ENCODE measurements at places on chromosomes 2 and 18.

DNA sequence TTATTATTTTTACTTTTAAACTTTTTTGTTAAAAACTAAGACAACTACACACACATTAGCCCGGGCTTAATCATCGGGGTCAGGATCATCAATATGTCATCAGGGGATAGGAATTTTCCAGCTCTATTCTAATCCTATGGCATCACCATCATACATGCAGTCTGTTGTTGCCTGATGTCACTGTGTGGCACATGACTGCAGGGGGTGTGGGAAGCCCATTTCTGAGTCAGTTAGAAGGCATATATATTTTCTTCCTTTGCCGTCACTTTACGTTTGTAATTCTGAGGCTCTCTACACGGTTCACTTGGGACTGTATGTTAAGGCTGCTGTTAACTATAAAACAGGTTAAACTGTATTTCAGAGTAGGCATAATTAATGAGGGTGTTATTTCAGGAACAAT lies 144.4 kb upstream of the ITGA6 start:
- no peak for DNase-seq

- DNase-seq, result peak; percentile 80
Observed at GRCh38 chr2:229852565-229852964, 69.2 kb downstream of the TRIP12 start.

DNA sequence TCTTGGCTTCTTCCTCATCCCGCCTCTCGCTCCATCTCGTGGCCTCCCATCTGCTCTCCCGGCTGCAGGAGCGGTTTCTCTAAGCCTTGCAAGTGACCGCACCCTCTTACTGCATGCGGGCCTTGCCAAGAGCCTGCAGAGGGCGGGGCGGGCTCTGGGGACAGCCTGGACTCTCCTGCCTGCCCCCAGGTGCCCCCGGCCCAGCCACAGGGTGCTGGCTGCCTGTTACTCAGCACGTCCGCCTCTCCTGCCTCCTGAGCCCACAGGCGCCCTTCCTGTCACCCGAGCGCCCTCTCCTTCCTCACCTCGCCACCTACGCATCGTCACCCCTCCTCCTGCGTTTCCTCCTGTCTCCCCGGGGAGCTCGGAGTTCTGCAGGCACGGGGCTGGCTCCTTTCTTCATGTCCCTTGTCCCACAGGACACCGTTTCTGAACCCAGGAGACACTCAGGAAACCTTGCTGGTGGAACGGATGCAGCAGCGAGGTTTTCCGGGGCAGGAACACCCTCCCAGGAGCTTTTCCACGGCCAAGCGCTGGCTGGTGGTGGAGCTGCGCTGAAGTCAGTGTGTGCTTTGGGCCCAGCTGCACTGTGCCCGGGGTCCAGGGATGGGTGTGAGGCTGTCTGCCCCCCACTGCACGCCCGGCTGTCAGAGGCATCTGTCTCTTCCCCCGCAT lies 28.5 kb downstream of the HPCAL1 start:
- DNase-seq, result peak; percentile 76

GRCh38 chr2:76019128-76019527 lies 308.4 kb upstream of the GCFC2 start:
- DNase-seq, result no peak

- DNase-seq, result no peak
Observed at GRCh38 chr2:214504599-214505376, 93.9 kb downstream of the VWC2L start.

GRCh38 chr2:240136013-240136670 lies at the start of gene COPS9:
COPS9 (minus strand) TSS chr2:240136305; CDS start chr2:240136284, 21 bp downstream.
- peak; percentile 87 for DNase-seq

DNA sequence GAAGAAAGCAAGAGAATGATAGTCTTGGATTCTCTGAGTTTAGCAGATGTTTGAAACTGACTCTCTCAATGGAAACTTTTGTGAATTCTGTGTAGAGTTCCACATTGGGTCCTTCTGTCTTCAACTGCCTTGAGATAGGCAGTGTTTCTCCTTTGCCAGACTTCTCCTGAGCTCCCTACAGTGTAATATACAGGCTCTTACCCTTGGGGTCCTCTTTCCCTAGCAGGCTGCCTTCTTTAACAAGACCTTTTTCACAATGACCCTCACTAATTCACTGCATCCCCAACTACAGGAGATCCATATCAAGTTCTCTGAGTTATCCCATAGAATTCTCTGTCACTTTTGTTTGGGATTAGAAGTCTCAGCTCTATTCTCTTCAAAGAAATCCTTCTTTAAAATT lies 513.0 kb downstream of the XIRP2 start:
- no peak for DNase-seq

DNA sequence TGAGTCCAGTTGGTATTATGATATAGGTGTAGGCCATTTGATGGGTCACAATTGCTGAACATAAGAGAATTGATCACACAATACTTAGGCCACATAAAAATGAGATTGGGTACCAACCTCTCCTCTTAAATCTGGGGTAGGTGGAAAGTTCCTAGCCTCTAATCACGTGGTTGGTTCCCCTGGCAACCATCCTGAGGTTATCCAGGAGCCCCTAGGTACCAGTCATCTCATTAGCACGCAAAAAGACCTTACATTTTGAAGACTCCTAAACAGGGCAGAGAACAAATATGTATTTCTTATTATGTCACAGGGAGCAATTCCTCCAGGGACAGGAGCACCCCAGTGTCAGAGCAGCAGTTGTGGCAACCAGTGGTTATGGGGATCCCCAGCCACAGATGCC lies 12.7 kb upstream of the SELENOI start:
- no peak for DNase-seq

GRCh38 chr2:239255628-239256349 lies 145.0 kb downstream of the HDAC4 start:
- no peak for DNase-seq

GRCh38 chr18:50695431-50696176 lies 124.2 kb downstream of the MRO start:
- DNase-seq, result no peak

DNA sequence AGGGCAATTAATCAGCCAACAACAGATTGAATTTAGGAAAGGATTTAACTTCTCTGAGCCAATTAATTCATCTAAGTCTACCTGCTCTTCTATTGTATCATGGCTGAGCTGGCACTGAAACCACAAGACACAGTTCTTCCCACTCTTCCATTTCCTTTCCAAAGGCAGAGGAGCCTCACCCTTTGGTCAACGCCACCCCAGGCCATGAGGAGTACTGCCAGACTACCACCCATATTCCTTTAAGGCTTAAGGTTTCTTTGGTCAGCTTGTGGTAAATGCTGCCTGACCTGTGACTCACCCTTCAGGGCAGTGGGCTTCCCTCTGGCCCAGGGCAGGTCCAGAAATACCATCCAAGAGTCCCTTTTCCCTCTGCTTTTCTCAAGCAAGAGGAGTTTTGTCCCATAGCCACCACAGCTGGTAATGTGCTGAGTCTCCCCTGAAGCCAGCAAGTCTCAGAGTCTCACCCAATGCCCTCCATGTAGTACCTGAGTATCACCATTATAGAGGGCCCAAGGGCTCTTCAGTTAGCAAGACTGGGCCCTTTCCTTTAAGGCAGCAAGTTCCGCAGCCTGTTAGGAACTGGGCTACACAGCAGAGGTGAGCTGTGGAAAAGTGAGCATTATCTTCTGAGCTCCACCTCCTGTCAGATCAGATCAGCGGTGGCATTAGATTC lies 900.5 kb upstream of the CRIM1 start:
- DNase-seq, result no peak

GRCh38 chr2:181780657-181781056 lies 100.3 kb upstream of the NEUROD1 start:
- no peak for DNase-seq

DNA sequence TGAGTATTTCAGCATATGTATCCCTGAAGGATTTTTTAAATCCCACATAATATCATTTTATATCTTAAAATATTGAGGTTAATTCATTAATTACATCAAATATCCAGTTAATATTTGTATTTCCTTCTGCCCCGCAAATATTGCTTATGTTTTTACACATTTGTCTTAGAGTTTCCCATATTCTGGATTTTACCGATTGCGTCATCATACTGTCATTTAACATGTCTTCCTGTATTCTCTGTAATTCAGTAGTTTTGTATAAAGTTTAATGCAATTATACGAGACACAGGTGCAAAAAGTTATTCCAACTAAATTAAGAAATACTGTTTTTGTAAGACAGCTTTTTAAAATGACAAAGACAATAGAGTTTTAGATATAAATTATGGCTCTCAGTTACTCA lies 33.5 kb upstream of the UBXN4 start:
- DNase-seq, result no peak

- DNase-seq, result no peak
Observed at GRCh38 chr2:200405599-200406298, 99.3 kb downstream of the SPATS2L start.

GRCh38 chr18:47247416-47248114 lies 3.9 kb downstream of the SKOR2 start:
- no peak for DNase-seq

GRCh38 chr2:233928594-233929351 lies 11.6 kb downstream of the TRPM8 start:
- DNase-seq, result no peak

DNA sequence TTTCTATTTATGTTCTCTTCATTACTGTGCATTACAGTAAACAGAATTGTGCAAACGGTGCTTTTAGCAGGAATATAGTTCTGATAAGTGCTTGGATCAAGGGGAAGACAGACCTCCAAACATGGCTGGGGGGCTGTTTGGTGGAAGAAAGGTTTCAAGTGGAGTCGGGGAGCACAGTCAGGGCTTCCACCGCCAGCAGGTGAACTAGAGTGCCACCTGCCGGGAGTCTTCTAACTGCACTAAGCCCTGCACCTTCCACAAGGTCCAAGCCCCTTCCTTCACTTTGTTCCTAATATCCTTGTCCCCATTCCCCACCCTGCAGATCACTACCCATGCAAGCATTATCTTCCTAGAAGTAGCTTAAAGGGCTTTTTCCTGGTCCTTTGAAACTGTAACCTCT lies 11.1 kb downstream of the ONECUT2 start:
- no peak for DNase-seq

- DNase-seq, result no peak
Observed at GRCh38 chr2:61005736-61006135, 11.8 kb upstream of the PEX13 start.

GRCh38 chr2:227805578-227805977 lies 8.1 kb upstream of the CCL20 start:
- DNase-seq, result peak; percentile 10

DNA sequence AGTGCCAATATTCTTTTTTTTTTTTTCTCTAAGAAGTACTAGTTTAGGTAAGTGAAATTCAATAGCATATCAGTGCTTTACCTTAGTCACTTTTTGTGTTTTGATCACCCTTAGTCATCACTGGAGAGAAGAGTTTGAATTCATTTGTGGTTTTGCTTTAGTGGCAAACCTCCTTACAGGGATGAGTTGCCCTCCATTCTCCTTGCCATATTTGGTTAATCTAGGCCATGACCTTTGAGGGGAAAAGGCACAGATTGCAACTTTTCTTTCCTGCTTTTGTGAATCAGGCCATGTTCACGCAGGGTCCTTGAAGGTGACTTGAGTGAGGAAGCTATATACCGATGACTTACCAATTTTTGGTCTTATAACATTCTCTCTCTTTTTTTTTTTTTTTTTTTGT lies 34.4 kb downstream of the PLEKHA3 start:
- DNase-seq, result peak; percentile 46

DNA sequence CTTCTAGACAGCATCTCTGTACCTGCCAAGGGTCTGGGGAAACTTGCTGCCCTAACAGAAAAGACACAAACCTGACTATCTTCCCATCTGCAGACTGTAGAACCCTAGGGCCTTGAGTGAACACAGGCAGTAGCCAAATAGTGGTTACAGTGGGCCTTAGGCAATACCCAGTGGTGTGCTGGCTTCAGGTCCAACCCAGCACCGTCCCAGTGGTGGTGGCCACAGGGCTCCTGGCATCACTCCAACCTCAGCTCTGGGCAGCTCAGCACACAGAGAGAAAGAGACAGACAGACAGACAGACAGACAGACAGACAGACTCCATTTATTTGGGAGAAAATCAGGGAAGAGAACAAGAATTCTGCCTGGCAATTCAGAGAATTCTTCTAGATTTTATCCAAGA lies 29.3 kb upstream of the UPP2 start:
- no peak for DNase-seq

GRCh38 chr2:180063494-180064092 lies 56.5 kb upstream of the CWC22 start:
- DNase-seq, result no peak

DNA sequence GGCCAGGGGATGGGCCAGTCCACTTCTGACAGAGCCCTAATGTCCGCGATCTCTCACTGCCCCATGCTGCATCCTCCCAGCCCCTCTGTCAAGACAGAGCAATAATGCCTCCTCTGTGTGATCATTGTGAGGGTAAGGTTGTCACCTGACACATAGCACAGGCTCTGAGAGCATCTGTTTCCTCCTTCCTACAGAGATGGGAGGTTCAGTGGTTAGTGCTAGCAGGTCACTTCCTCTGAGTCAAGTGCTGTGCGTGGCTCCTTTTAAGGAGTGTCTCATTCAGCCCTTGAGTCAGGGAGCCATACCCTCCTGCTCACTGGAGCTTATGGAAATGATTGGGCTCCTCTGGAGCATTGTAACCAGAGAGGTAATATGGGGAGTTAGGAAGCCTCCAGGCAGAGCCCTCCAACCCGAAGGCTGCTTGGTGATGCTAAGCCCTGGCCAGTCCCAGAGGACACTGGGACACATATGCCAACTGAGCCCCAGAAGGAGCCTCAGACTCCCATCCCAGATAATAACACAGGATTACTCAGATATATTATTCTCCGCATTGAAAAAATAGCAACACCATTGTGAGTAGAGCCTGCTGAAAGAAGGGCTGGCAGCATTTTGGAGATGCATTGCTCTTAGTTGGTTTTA lies 189.0 kb downstream of the GALNT1 start:
- no peak for DNase-seq

GRCh38 chr18:2905854-2906703 lies 59.3 kb downstream of the EMILIN2 start:
- peak; percentile 12 for DNase-seq

- DNase-seq, result no peak
Observed at GRCh38 chr2:8076448-8077342, 605.2 kb upstream of the ID2 start.

DNA sequence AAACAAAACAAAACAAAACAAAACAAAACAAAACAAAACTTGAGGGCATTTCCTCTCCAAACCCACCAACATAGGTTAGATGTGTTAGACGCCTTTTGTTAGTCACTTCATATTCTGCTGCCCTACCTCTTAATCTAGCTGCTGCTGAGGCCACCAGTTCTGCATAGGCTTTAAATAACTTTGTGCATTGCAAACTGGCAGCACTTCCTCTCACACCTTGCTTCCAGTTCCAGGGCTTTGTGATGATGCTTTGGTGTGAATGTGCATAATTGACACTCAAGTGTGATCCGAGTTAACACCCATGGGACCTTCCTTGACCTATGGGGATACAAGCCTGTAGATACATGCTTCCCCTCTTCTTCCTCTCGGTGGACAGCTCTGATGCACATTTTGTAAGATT lies 2.3 kb upstream of the SERPINB11 start:
- DNase-seq, result no peak
